ENCODE measurements at places on chromosomes 7 and 10.
A peak's percentile ranks its signal among the peaks of the same experiment; 100 is the strongest.

- DNase-seq, result no peak
- peaks cover 13% of the 10 kb centered on the region for H3K27me3 ChIP-seq
- no peaks in the 10 kb centered on the region for H3K36me3 ChIP-seq
- H3K4me1 ChIP-seq, result no peaks in the 10 kb centered on the region
- peak overlapping the region; percentile 49 for H3K4me3 ChIP-seq
- no peak overlapping the region for H3K27ac ChIP-seq
These were observed 658 bp downstream of the CYP2E1 start for GRCh38 chr10:133527771-133528271.

- no peaks in the 10 kb centered on the region for H3K27me3 ChIP-seq
- H3K27ac ChIP-seq, result no peak overlapping the region
- no peaks in the 10 kb centered on the region for H3K4me1 ChIP-seq
- no peak for DNase-seq
These were observed 11.7 kb downstream of the PRKRIP1 start for GRCh38 chr7:102407910-102408309.

GRCh38 chr10:3548702-3549101 is 236.3 kb downstream of the KLF6 start:
- no peaks in the 10 kb centered on the region for H3K27me3 ChIP-seq
- peaks cover 4% of the 10 kb centered on the region for H3K4me1 ChIP-seq
- H3K27ac ChIP-seq, result peak overlapping the region; percentile 32
- H3K4me3 ChIP-seq, result no peak overlapping the region

DNA sequence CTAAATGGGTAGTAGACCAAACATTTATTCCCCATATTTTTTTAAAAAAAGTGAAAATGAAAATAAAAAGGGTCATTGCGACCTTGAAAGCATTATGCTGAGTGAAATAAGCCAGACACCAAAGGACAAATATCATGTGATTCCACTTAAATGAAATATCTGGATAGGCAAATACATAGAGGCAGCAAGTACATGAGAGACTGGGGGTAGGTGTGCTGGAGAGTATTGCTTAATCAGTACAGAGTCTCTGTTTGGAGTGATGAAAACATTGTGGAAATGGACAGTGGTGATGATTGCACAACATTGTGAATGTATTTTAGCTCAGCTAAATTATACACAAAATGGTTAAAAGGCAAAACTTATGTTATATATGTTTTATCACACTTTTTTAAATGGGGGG is 169.4 kb downstream of the AKR1D1 start:
- no peak for DNase-seq
- H3K36me3 ChIP-seq, result no peaks in the 10 kb centered on the region
- H3K27me3 ChIP-seq, result no peaks in the 10 kb centered on the region

DNA sequence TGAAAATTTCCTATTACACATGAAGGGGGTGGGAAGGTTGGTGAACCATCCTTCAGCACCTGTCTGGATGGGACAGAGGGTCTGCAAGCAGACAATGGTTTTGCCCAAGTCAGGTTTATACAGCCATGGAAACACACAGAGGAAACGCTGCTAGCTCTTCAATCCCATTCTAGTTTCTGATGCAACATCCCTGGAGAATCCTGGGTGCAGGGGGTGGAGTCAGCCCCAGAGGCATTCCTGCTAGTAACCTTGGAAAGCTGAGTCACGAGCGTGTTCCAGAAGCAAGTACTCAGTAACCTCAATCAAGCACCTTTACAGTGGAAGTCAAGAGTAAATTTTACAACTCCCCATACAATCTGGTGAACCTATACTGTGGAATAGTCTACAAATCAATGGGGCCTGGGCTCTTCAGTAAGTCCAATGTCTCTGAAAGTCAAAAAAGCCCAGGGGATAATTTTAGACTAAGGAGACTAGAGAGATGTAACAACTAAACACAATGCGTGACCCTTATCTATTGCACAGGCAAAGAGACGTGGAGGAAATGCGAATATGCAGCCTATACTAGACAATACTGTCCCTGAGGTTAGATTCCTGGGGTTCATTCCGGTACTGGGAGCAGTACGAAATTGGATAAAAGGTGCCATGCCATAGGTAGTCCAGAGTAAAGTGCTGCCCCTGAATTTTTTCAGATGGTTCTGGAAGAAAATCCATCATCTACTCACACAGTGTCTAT is 95.4 kb downstream of the ZRANB1 start:
- no peaks in the 10 kb centered on the region for H3K27me3 ChIP-seq
- H3K4me3 ChIP-seq, result no peak overlapping the region
- peaks cover 10% of the 10 kb centered on the region for H3K4me1 ChIP-seq
- peak overlapping the region; percentile 39 for H3K27ac ChIP-seq

DNA sequence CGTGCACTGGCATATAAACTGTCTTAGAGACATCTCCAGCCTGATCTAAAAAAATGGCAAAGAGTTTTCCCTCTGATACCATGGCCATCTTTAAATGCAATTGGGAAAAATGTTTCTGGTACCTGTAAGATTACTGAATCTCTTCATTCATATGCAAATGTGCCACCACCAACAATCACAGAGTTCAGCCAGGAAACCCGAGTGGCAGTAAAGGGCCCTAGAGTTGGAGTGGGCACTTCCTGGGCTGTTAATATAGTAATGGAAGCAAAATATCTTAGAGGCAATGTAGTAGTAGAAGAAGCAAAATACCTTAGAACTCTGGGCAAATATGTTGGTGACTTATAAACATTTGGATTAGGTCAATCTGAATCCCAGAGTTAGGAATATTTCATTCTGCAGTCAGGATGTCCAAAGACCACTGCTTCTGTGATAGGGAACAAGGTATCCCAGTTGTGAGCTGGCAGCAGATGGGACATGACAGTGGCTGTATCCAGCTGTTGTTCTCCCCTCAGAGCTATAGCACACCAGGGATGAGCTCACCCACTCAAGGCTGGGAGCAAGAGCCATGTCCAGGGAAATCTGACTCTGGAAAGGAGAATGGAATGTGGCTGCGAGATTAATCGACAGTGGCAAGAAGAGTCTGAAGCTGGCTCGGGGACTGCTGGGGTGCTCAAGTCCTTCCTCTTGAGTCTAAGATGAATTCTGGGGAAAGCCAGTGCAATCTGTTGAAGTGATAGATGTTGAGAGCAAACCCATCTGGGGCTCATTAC is 332.1 kb downstream of the PHTF2 start:
- DNase-seq, result no peak
- H3K27me3 ChIP-seq, result no peaks in the 10 kb centered on the region
- no peaks in the 10 kb centered on the region for H3K4me1 ChIP-seq
- H3K4me3 ChIP-seq, result no peak overlapping the region
- H3K27ac ChIP-seq, result no peak overlapping the region

GRCh38 chr7:100799037-100799896 is 28.1 kb downstream of the EPHB4 start:
- no peaks in the 10 kb centered on the region for H3K27me3 ChIP-seq
- H3K27ac ChIP-seq, result no peak overlapping the region
- no peak for DNase-seq

Data from ascending aorta (tissue), 2 donors.